HCT116 (cell line): ENCODE measurements at places on chromosomes 6 and 20.
A peak's percentile ranks its signal among the peaks of the same experiment; 100 is the strongest.

GRCh38 chr20:431012-431904 lies 23.2 kb downstream of the RBCK1 start:
- DNase-seq = peak; percentile 69

- no peak for DNase-seq
Observed at GRCh38 chr6:98825600-98826230, 8.7 kb upstream of the POU3F2 start.

GRCh38 chr6:50330963-50331362 lies 281.2 kb upstream of the DEFB112 start:
- no peak for DNase-seq

GRCh38 chr6:135002974-135003703 lies 51.5 kb downstream of the HBS1L start:
- no peak for DNase-seq

- no peak for DNase-seq
Observed at GRCh38 chr6:40782355-40782754, 195.2 kb upstream of the LRFN2 start.

DNA sequence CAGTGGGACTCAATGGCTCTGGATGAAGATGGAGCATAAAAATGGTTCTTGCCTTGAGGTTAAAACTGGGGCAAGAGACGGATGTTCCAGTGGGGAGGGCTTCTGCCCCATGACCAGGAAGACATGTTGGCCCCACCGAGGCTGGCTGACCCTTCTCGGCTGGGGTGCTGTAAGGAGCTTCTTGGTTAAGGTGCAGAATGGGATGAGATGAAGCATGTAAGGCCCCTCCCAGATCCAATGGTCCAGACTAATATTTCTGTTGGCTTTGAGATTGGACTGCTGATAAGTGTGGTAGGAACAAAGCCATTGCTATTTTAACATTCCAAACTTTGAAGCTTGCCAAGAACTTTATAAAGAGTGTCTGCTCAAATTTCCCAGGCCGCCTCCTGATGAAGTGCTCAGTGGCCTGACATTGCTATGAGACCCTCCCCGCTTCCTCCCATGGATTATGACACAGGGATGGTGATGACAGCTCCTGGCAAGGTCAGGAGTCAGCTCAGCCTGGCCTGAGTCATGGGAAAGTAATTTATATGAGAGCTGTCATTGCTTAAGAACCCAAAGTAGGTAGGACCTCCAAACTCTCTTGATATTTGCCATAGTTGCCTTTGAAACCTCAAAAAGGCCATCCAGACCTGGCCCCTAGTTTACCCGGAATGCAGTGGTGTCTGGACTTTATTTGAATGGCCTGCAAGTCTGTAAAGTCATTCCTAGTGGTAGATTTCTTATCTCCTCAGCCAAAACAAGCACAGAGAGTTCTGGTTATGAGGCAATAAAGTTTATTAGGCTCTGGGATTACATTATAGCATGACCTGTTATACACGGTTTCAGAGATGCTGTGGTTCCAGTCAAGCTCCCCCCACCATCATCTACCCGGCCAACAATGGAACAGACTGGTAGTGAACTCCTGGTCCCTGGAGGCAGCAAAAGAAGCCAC lies 55.2 kb downstream of the TGM2 start:
- DNase-seq = no peak

- DNase-seq = no peak
Observed at GRCh38 chr6:117494694-117495318, 12.3 kb downstream of the DCBLD1 start.

- DNase-seq = no peak
Observed at GRCh38 chr6:160132776-160133338, 11.2 kb downstream of the SLC22A1 start.

DNA sequence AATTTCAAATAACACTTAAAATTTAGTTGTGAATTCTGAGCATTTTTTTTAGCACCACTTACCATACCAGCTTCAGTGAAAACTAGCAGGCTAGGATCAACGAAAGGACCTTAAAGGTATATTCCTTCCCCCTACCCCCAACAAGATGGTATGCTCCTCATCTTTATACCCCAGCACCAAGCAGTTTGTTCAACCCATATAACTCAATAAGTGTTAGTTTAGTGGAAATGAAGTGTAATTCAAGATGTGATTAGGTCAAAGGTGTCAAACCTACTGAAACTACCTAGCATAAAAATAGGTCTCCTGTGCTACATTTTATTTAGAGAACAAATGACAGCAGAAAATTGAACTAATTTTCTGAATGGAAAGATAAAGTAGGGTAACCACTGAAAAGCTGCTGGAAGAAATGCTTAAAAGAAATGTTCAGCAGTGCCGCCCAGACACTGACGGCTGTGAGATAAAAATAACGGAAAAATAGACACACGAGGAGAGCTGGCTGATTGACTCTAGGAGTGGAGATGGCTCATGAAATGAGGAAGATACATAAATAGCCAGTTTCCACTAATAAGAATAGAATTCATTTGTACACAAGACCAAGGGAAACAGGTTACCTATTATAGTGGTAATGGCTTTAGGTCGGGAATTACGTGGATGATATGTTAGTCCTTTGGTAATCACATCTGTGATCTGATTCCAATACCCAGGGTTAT lies 94.8 kb downstream of the IPCEF1 start:
- no peak for DNase-seq

- no peak for DNase-seq
Observed at GRCh38 chr20:16695628-16696027, 34.2 kb upstream of the SNRPB2 start.

DNA sequence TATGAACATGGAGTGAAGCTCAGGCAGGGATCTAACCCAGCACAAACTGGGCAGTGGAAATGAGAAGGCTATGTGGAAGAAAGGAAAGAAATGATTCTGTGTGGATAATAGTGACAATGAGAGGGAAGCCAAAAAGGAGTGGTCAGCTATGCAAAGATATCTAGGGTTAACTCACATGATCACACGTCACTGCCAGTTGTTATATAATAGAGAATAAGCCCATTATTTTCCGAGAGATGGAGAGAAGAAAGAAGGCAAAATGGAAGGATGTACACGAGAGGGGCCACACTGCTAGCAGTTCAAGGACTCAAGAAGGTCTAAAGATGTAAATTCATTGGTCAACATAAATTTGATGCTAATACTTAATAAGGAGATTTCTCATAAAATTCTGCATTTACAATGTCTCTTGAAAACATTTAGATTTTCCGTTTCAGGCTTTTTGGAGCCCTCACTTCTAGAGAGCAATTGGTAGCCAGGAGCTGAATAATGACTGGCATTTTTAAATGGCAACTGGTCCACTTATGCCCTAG lies 18.8 kb upstream of the RCAN2 start:
- DNase-seq = no peak

- peak; percentile 44 for DNase-seq
Observed at GRCh38 chr20:38633577-38634093, 32.0 kb downstream of the ARHGAP40 start.

GRCh38 chr6:117960877-117961276 lies 53.8 kb downstream of the SLC35F1 start:
- no peak for DNase-seq

DNA sequence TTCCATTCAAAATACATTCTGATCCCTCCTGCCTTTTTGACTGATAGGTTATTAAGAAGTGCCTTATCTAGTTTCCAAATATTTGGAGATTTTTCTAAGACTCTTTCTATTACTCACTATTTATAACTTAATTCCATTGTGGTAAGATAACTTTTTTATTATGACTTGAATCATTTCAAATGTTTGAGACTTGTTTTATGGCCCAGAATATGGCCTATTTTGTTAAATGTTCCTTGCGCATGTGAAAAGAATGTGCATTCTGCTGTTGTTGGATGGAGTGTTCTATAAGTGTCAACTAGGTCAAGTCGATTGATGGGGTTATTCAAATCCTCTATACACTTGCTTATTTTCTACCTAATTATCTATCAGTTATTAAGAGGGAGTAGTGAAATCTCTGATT lies 13.1 kb upstream of the TCP11 start:
- no peak for DNase-seq

DNA sequence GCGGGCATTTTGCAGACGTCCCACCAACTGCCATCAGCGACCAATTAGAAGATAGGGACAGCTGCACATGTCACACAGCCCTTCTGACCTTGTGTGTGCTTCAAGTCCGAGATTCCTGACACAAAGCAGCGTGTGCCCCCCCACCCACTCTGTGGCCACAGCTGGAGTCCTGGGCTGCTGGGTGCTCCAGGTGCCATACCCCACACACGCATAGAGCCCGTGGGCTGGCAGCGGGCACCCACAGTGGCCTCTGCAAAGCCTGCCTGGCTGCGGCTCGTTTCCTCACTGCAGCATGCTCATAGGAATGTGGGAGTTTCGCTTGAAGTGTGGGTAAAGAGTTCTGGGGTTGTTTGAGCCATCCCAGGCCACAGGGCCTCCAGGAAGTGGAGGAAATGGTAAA lies 2.5 kb upstream of the ADRM1 start:
- no peak for DNase-seq

DNA sequence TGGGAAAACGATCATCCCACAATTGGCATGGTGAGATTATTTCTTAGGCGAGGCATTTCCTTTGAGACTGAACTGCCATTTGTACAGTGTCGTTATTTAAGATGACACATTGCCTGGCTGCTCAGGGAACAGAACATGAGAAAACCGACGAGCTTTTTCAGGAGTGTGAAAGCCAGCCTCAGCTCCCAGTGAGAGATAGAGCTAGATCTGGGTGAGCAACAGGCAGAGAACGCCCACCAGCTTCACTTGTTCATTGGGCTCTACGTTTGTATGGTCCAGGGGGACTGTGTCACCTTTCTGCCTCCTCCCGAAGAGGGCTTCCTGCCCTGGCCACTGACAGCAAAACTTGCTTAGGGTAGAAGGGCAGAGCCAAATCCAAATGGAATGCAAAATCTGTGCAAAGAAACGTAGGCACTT lies 378.1 kb downstream of the RNGTT start:
- no peak for DNase-seq

GRCh38 chr6:81969814-81970213 lies 217.3 kb upstream of the TENT5A start:
- no peak for DNase-seq

DNA sequence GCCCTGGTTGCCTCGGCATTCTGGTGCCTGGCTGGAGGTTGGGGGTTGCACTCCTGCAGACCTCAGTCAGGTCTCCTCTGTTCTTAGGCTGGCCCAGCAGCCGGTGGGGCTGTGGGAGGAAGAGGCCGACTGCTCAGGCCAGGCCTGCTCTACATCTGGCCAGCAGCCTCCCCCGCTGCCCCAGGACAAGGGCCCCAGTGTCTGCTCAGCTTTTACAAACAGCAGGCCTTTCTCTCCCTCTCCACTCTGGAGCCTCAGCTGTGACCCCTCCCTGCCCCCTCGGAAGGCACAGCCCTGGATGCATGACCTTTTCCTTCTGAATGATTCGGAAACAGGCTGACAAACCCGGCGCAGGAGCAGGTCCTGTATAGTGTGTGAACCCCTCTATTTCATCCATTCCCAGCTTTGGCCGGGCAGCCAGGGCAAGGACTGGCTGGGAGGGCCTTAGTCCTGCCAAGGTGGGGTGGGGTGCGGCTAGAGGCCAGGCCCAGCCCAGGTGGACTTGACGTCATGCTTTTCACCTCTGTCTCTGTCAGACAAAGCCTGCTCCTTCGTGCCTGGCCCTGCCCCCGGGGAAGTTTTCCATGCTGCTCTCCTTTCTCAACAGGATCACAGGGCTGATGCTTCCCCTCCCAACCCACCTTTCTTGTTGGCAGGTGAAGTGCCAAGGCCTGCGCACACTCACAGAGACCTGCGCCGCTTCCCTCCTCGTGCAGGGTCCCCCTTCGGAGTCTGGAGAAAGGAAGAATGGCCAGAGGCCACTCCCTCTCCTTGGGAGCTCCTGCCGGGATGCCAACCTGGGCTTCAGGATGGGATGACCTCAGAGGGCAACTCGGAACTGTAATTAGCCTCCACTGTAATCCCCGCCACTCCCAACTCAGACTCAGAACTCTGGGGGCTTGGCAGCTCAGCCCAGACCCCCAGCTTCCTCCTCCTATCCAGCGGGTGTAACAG lies 10.1 kb upstream of the ITPR3 start:
- DNase-seq = no peak

DNA sequence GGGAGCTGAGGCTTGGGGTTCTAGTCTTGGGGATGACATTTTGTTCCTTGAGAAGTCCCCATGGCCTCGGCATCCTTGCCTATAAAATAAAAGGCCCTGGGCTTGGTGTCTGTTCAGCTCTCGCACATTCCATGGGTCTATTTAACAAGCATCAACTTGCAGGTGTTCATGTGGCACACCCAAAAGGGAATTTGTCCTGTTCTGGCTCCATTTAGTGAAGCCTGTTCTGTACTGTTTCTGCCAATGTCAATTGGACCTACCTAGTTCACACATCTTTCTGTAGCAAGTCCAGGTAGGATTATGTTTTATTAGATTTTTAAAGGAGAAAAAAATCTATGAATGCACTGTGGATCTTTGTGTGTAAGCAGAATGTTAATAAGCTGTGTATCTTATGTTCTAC lies 262.0 kb downstream of the HIVEP2 start:
- no peak for DNase-seq

GRCh38 chr6:87600576-87600975 lies 10.6 kb downstream of the ORC3 start:
- no peak for DNase-seq

DNA sequence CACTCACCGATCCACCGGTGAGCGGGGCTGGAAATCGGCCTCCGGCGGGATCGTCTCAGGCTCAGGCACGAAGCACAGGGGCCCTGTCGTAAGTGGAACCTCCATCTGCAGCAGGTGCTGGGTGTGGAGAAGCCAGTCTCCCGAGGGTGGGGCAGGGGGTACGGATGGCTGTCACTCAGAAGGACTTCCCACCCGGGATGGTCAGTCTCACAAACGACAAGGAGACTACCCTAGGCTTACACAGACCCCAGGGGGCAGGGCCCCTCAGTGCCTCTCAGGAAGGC lies 27.8 kb downstream of the YTHDF1 start:
- no peak for DNase-seq

DNA sequence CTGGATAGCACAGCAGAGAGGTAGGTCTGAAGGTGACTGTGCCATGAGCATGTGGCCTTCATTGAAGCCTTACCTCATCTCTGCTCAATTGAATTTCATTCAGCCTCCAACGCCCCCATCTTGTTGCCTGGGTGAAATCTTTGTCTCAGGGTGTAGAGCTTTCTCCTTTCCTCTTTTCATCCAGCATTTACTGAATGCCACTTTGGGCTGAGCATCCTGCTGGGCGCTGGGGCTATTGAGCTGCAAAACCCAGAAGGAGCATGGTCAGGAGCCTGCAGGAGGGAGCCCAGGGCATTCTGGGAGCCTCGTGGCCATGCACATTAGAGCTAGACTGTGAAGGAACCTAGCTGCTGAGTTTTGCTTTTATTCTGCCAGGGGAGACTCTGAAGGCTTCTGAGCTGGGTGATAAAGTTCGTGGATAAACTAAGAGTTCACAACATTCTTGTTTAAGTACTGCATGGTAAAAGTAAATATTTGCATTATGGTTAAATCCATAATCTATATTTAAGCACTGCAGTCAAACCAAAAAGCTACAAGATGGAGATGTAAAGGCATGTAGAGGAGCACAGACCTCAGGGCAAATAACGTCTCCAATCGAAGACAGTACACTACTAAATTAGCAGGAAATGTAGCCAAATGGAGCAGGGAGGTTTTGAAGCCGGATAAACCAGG lies 13.2 kb upstream of the ASXL1 start:
- DNase-seq = no peak

GRCh38 chr20:11076434-11077105 lies 402.8 kb upstream of the JAG1 start:
- DNase-seq = no peak

- DNase-seq = no peak
Observed at GRCh38 chr6:125149256-125150144, 4.1 kb upstream of the TPD52L1 start.

- DNase-seq = no peak
Observed at GRCh38 chr6:74491844-74492374, 713.9 kb downstream of the COL12A1 start.
